Astrocyte of the hippocampus (primary cell): ENCODE measurements at places on chromosomes 11 and 22.
A peak's percentile ranks its signal among the peaks of the same experiment; 100 is the strongest.

GRCh38 chr22:41917903-41918791 is 3.3 kb upstream of the SHISA8 start:
- peak; percentile 58 for DNase-seq

DNA sequence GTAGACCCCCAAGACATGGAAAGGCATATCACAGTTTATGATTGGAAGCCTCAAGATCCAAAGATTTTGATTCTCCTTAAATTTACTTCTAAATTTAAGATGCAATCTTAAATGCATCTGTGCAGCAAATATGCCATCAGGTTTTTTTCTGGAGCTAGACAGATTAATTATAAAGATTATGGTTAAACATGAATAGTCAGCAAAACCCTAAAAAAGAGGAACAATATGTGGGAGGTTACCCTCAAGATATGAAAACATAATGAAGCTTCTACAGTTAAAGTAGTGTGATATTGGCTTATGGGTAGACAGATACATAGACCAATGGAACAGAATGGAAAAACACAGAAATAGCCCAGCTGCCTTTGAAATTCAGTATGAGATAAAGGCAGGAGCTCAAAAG is 31.7 kb downstream of the OR8B12 start:
- DNase-seq, result no peak

GRCh38 chr11:63504933-63505586 is 824 bp upstream of the LGALS12 start:
- peak; percentile 19 for DNase-seq

- no peak for DNase-seq
Measured at GRCh38 chr11:91459840-91460239, 764.8 kb upstream of the FAT3 start.

GRCh38 chr11:33889296-33889695 is 2.6 kb downstream of the LMO2 start:
- no peak for DNase-seq

DNA sequence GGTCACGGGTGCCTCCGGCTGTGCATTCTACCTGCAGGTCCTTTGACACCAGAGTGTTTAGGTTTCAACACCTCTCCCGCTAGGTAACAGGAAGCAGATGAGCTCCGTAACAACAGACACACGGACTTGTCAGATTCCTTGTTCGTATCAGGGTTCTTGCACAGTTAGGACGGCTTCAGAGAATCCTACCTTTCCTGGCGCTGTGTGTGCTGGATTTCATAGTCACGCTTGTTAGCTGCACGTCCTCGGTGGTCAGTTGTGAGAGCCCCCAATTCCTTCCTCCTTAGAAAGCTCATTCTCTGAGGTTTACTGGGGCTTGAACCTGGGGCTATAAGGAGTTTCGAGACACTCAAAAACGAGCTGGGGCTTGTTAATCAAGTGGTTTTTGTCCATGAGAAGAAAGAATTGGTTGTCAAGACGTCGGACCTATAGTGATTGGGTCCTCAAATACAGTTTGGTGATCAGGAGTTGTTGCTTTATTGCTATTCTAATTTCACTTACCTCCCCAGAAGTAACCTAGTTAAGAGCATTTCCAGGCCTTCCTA is 664 bp downstream of the DDB2 start:
- no peak for DNase-seq

GRCh38 chr11:26276798-26277424 is 55.0 kb upstream of the ANO3 start:
- peak; percentile 71 for DNase-seq

- DNase-seq, result no peak
Measured at GRCh38 chr11:9077164-9077563, 14.2 kb downstream of the SCUBE2 start.

- no peak for DNase-seq
Measured at GRCh38 chr11:31640611-31641010, 131.0 kb downstream of the ELP4 start.

DNA sequence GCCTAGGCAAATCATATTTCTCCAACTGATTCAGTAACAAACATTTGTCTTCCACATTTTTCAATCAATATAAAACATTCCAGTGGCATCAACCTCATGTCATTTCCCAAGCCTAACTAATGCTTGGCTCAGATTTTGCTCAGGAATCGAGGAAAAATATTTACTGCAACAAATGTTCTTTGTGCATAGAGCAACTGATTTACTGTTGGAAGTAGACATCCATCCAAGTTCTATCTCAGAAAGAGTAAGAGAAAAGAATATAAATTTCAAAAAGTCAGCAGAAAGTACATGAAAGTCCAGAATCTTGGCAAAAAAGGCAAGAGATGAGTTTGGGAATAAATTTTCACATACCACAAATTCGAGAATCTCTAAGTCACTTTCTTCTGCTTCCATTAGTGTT is 2245.0 kb upstream of the RAG2 start:
- DNase-seq, result no peak

DNA sequence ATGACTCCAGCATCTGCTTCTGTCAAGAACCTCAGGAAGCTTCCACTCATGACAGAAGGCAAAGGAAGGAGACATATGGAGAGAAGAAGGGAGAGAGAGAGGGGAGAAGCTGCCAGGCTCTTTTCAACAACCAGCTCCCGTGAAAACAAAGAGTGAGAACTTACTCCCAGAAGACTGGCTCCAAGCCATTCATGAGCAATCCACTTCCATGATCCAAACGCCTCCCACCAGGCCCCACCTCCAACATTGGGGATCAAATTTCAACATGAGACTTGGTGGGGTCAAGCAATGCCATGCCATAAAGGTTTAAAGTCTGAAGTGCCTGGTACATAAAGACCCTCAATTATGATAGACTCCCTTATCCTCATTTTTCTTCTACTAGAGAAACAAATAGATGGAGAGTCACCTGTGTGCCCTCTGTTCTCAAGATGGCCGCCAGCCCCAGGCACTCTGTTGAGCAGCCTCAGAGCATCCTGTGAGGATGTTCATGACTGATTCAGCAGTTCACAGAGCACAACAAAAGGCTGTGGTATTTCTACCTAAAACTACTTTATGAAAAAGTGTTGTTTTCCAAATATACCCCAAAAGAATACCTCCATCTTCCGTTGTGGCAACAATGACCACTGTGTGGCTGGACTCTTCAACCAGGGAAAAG is 69.0 kb upstream of the CRTAM start:
- DNase-seq, result peak; percentile 37

DNA sequence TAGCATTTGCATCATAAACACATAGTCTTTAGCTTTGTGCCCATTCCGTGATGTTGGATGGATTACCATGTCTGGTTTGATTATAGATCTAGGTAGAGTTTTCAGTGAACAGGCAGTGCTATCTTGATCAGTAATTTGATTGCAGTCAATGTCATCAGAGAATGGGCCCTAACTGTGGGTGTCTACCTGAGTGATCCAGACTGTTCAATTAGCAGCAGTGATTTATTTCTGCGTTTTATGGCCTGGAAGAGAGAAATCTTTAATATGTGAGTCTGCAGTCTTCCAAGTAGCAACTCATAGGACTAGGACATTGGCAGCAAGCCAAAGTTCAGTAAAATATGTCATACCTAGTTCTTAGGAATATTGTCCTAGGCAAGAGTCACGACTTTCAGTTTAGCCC is 80.3 kb downstream of the CASP12 start:
- DNase-seq, result peak; percentile 3

DNA sequence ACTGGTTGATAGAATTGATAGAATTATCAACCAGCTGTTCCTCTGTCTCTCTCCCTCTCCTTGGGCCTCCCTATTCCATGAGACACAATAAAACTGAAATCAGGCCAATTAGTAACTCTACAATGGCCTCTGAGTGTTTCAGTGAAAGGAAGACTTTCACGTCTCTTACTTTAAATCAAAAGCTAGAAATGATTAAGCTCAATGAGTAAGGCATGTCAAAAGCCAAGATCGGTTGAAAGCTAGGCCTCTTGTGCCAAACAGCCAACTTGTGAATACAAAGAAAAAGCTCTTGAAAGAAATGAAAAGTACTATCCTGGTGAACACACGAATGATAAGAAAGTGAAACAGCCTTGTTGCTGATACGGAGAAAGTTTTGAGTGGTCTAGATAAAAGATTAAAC is 16.6 kb downstream of the PIH1D2 start:
- peak; percentile 20 for DNase-seq

DNA sequence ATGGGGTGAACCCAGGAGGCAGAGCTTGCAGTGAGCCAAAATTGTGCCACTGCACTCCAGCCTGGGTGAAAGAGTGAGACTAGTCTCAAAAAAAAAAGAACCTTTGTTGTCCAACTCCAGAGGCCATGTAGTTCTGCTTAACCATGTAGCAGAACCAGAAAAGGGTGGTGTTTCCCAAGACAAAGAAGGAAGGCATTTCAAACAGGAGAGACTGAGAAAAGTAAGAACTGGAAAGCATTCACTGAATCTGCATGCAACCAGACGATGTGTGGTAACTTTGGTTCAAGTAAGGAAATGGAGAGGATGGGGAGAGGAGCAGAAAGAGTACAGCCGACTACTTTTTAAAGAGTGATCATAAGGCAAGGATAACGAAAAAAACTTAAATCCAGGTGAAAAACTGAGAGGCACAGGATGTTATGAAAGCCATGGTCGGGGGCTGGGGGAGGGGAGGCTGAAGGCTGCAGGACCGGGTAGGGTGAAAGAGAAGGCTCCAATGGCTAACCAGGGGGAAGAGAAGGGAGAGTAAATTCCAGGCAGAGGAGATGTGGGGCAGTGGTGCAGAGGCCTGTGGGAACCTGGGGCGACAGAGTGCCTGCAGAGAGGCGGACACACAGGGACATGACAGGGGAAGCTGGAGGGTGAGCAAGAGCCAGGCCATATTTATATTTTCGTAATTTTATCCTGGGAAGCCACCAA is 48.8 kb downstream of the MAPK1 start:
- DNase-seq, result no peak
